Germinal center (tissue), 1 donor: ENCODE measurements at places on chromosomes 2 and 18.

DNA sequence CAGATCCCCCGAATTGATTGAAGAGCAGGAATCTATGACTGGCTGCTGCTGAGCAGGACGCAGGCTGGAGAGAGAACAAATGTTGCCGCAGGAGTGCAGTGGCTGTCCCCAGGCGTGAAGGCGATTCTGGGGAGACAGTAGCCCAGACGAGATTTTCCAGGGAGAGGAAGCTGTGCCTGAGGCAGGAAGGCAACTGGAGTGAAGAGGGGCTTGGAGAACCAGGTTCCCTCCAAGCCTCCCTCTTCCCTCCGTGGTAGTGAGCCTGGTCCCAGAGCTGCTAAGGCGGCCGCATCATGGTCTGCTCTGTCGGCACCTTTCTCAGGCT lies 1.3 kb upstream of the NPPC start:
- DNase-seq: no peak

GRCh38 chr2:23751747-23752265 lies 175.1 kb downstream of the ATAD2B start:
- no peak for DNase-seq

GRCh38 chr2:169755083-169755870 lies 21.6 kb downstream of the KLHL23 start:
- no peak for DNase-seq

GRCh38 chr2:235050980-235051351 lies 99.1 kb downstream of the SH3BP4 start:
- DNase-seq: no peak

DNA sequence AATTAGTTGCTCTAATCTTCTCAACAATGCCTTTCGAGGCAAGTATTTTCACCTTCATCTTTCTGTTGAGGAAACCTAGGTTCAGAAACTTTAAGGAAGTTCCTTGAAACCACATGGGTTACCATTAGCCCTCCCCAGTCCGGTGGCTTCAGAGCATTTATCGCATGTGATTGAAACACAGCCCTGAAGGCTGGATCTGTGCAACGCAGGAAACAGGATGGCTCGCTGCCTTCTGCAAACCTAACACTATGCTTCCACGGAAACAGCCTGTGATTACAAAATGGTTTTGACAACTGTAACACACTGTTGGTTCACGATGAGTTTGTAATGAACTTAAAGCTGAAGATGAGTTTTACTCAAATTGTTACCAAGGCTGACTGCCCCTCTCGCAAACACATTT lies 68.5 kb downstream of the EPB41L3 start:
- no peak for DNase-seq

GRCh38 chr2:96763511-96764252 lies 3.0 kb downstream of the CNNM4 start:
- DNase-seq: peak; percentile 59
